ENCODE measurements at places on chromosomes 5 and 9.

DNA sequence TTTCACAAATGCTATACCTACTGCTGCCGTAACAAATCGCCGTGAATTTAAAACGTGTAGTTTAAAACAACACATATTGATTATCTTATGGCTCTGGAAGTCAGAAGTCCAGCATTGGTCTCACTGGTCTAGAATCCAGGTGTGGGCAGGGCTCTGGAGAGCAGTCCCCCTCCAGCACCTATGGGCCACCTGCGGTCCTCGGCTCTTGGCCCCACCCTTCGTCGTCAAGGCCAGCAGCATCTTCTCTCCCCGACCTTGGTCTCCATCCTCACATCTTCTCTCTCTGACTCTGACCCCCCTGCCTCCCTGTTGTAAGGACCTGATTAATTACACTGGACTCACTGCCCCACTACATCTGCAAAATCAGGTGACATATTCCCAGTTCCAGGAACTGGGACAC, 106.4 kb upstream of the COL5A1 start:
- DNase-seq = no peak

GRCh38 chr5:125316915-125317535, 570.6 kb upstream of the ZNF608 start:
- no peak for DNase-seq

DNA sequence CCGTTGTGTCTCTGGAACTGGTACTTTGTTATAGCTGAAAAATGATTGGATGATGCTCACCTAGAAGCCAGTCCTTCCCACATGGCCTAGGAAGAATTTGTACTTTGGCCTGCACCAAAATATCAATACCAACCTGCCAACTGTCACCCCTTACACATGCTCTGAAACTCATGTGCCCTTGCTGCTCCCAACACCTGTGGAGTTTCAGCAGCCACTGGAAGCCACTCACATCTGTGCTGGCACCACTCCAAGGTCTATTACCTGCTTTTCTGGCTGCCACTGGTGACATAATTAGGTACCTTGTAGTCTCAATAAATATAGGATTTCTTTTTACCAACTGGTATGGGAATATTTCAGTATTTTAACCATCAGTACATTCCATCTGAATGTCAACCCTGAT, 363.6 kb downstream of the SH3GL2 start:
- no peak for DNase-seq

DNA sequence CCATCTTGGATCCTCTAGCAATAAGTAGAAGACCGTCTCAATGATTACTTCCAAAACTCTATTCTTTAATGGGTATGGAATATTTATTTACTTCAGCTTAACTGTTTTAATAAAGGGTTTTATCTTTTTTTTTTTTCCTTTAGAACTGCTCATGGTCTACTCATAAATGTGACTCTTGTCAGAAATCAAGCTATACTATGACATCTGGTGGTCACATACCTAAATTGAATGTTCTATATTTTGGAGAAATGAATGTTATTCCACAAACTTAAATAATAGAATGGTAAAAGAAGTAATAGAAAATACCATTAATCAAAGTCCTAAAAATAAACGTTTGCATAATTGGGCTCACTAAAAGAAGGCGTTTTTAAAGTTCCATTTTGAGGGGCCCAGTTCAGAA, 131.2 kb upstream of the PLCXD3 start:
- DNase-seq = no peak

- DNase-seq = no peak
Observed at GRCh38 chr5:107951309-107951708, 280.6 kb upstream of the EFNA5 start.

- DNase-seq = no peak
Observed at GRCh38 chr9:28197653-28198052, 624.4 kb upstream of the C9orf72 start.

DNA sequence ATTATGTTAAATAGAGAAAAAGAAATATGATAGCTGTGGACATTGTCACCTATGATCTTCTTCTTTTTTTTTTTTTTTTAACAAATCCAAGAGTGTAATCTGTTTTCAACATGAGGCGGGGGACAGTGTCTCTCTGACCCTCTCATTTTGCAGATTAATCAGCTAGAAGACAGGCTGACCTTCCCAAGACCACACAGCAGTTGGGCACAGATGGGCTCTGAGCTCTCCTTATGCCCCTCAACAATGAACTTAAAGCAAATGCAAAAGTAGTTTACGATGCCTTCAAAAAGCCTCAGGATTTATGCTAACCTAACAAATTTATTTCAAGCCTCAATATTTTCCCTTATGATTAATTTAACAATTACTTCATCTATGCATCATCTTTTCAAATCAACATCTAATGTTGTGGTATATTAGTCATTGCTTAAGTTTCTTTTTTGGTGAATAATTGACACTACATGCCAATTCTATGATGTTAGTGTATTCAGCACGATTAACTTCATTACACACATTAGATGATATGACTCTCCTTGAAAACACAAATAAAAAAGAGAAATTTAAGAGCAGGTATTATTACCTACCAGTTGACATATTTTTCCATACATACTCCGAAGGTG, 7.4 kb downstream of the NFIL3 start:
- no peak for DNase-seq

GRCh38 chr9:76218117-76218885, 175.9 kb downstream of the RFK start:
- DNase-seq = no peak

DNA sequence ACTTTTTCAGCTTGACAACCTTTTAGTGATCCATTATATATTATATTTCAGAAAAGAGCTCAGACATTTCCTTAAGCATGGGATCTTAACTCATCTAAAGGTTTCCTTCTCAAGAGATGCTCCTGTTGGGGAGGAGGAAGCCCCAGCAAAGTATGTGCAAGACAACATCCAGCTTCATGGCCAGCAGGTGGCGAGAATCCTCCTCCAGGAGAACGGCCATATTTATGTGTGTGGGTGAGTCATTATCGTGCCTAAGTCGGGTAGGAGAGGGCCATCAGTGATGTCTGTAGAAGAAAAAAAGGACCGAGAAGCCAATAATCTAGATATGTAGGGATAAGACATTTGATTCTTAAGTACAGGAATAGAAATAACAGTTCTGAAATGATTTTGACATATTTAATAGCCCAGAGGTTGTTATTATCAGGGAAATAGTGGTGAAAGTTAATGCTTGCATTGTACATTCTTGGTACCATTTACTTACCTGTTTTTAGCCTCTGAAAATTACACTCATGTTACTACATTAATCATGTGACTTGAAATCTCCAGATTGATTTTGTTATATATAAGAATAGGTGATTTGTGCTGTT, 28.2 kb downstream of the MTRR start:
- no peak for DNase-seq

- DNase-seq = no peak
Observed at GRCh38 chr5:82018462-82018861, 46.6 kb downstream of the ATG10 start.

GRCh38 chr5:134647750-134648424, 698 bp upstream of the SEC24A start:
- DNase-seq = no peak

- DNase-seq = no peak
Observed at GRCh38 chr9:68834931-68835520, 130.0 kb downstream of the PIP5K1B start.

GRCh38 chr5:124683917-124684555, 62.4 kb downstream of the ZNF608 start:
- no peak for DNase-seq

GRCh38 chr5:56856541-56857178, 41.3 kb downstream of the MAP3K1 start:
- no peak for DNase-seq
